Small intestine (tissue), 16 donors: ENCODE measurements at places on chromosomes 16 and 17. TPM values are rescaled to one million over a fixed set of nuclear protein-coding genes. Genes with fewer than 3 reads are reported as not detected.

The SOX8 gene
- 0.27 TPM for polyA plus RNA-seq

The KRTAP9-4 gene
- polyA plus RNA-seq, result not detected

The ABCA3 gene
- polyA plus RNA-seq, result 4.7 TPM

The FGF11 gene
- not detected for polyA plus RNA-seq

The ABCA6 gene
- 6.5 TPM for polyA plus RNA-seq

The HLF gene
- 0.54 TPM for polyA plus RNA-seq

The ESRP2 gene
- 15.9 TPM for polyA plus RNA-seq

The CCL16 gene
- not detected for polyA plus RNA-seq

The ZNF423 gene
- polyA plus RNA-seq, result not detected

The SPATA22 gene
- polyA plus RNA-seq, result not detected

The ACE gene
- polyA plus RNA-seq, result 194 TPM

The KATNIP gene
- 10.2 TPM for polyA plus RNA-seq
